ENCODE measurements at places on chromosomes 3 and 15.
A peak's percentile ranks its signal among the peaks of the same experiment; 100 is the strongest.

GRCh38 chr3:157405457-157405856 lies 31.2 kb upstream of the PTX3 start:
- no peak for DNase-seq
- H3K4me1 ChIP-seq: no peaks in the 10 kb centered on the region
- H3K36me3 ChIP-seq: no peaks in the 10 kb centered on the region
- H3K4me3 ChIP-seq: no peak overlapping the region
- H3K27me3 ChIP-seq: no peaks in the 10 kb centered on the region
- no peak overlapping the region for H3K27ac ChIP-seq

DNA sequence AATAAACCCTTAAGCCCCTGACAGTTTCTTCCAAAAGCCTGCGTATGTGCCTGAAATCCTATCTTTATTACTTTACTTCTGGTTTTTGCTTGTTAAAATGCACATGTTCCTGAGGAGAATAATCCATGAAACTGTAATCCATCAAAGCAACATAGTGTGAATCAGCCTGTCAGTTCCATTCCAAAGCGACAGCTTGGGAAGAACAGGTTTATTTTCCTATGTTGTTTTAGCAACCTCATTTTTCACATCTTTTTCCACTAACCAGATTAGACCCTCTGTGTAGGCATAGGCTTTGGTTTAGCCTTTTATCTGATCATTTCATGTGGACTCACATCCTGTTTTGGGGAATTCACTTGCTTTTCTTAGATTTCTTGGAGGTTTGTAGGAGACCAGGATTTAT lies 988.0 kb downstream of the SQOR start:
- no peaks in the 10 kb centered on the region for H3K36me3 ChIP-seq
- H3K4me1 ChIP-seq: no peaks in the 10 kb centered on the region
- DNase-seq: no peak
- no peaks in the 10 kb centered on the region for H3K27me3 ChIP-seq
- H3K4me3 ChIP-seq: no peak overlapping the region

- H3K4me1 ChIP-seq: no peaks in the 10 kb centered on the region
- DNase-seq: no peak
- H3K36me3 ChIP-seq: no peaks in the 10 kb centered on the region
Measured at GRCh38 chr15:99914723-99915122, 181.5 kb upstream of the LYSMD4 start.

DNA sequence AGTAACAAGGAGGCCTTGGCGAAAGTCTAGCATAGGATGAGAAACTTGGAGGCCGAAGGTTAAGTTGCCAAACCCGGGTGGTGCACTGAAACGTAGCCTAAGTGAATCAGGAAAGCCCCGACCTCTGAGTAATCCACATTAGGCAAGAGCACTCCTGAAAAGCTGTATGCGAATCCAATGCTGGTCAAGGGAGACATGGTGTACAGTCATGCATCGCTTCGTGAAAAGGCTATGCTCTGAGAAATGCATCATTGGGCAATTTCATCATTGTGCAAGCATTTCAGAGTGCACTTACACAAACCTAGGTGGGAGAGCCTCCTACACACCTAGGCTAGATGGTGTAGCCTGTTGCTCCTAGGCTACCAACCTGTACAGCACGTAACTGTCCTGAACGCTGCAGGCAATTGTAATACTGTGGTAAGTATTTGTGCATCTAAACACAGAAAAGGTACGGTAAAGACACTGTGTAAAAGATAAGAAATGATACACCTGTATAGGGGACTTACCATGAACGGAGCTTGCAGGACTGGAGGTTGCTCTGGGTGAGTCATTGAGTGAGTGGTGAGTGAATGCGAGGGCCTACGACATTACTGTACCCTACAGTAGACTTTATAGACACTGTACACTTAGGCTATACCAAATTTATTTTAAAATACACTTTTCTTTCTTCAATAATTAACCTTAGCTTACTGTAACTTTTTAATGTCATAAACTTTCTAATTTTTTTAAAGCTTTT lies 222.5 kb downstream of the SHQ1 start:
- H3K4me3 ChIP-seq: no peak overlapping the region
- H3K4me1 ChIP-seq: no peaks in the 10 kb centered on the region
- no peak for DNase-seq
- no peak overlapping the region for H3K27ac ChIP-seq
- no peaks in the 10 kb centered on the region for H3K36me3 ChIP-seq
- no peaks in the 10 kb centered on the region for H3K27me3 ChIP-seq

GRCh38 chr15:92158426-92158825 lies 235.3 kb upstream of the ST8SIA2 start:
- H3K27me3 ChIP-seq: no peaks in the 10 kb centered on the region
- H3K4me3 ChIP-seq: no peak overlapping the region
- peak; percentile 76 for DNase-seq
- H3K36me3 ChIP-seq: peaks cover 19% of the 10 kb centered on the region
- peak overlapping the region; percentile 55 for H3K27ac ChIP-seq
- no peaks in the 10 kb centered on the region for H3K4me1 ChIP-seq
